K562 (cell line): ENCODE measurements at places on chromosomes 4 and X. TPM values are rescaled to one million over a fixed set of nuclear protein-coding genes. Genes with fewer than 3 reads are reported as not detected.

GAGE12J gene
- 0.20 TPM in 1 of 2 replicates, not detected in the other for polyA plus RNA-seq

DNA sequence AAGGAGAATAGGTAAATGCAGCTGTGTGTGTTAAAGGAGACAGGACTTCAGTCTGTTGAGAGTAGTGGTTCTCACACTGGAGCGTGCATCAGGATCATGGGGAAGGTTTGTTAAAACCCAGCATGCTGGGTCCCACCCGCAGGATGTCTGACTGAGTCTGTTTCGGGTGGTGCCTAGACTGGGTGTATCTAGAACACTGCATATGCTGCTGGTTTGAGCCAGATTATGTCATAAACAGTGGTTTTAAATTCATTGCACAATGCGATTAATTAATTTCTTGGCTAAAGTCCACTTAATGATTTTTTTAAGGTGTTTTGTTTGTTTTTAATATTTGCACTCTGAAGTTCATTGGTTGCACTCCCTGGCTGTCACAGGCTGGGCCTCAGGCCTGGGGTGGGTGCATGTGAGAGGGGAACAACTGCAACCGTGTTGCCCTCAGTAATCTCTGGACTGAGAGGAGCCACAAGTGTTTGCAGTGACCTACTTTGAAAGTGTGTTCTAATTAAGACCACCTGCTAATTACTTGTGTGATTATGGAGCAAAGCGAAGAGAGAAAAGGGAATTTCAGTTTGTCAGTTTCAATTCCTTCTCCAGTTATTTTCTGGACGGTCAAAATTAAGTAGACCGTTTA, 8.3 kb downstream of the HCCS start:
- no peak for DNase-seq

- DNase-seq, result peak; percentile 67
Measured at GRCh38 chr4:74206088-74206825, 48.3 kb downstream of the MTHFD2L start.

DNA sequence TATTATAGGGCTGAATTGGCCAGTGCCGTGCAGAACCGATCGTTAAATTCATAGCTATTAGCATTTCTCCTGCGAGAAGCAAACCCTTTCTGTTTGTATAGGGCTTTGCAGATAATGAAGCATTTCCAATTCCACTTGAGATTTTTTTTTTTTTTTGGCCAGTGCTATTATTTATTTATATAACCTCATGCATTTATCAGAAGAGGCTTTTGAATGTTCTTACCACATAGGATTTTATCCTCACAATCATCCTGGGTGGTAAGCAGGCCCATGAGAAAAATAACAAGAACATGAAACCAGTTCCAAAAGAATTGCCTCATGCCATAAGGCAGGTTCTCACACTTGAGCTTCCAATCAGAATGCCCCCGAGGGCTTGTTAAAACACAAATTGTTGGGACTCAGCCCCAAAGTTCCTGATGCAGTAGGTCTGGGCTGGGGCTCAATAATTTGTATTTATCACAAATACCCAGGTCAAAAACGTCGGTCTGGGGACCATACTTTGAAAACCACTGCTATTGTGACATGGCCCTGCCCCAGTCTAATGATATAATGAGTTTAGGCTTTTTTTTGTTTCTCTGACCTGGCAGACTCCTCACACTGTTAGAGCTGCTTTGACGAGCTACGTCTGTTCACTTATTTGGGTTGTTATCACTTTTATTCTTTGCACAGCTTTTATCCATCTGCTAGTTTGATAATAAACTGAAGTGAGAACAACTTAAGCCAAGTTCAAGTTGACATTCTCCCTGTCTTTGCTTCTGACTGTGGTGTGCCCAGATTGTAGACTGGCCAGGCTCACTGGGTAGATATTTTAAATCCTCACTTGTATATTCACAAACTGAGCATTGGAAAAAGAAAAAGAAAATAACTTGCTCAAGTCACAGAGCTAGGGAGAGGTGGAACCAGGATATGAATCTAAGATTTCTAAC, 20.1 kb downstream of the SUPT20HL1 start:
- DNase-seq, result no peak

- DNase-seq, result no peak
Measured at GRCh38 chr4:77849278-77849965, 13.2 kb upstream of the MRPL1 start.
